Stimulated activated CD8-positive, alpha-beta memory T cell treated with anti-CD3 and anti-CD28 coated beads, Interleukin-7, amount 100 ng/mL, for 1 hour (primary cell): ENCODE measurements at places on chromosomes 3 and 15.

GRCh38 chr15:47862402-47862801, 145.1 kb downstream of the SEMA6D start:
- no peak for DNase-seq

DNA sequence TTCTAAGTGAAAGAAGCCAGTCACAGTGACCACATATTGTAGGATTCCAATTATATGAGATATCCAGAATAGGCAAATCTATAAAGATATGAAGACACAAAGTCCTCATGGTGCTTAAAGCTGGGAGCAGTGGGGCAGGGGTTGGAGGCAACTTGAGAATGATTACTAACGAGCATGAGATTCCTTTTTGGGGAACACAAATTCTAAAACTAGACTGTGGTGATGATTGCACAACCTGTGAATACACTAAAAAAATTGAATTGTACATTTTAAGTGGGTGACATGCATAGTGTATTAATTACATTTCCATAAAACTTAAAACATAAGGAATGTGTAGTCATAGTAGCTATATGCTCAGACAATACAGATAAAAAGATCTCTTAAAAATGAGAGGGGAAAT, 103.2 kb downstream of the DPH6 start:
- no peak for DNase-seq

GRCh38 chr3:96931119-96931862, 116.9 kb downstream of the EPHA6 start:
- DNase-seq = no peak

DNA sequence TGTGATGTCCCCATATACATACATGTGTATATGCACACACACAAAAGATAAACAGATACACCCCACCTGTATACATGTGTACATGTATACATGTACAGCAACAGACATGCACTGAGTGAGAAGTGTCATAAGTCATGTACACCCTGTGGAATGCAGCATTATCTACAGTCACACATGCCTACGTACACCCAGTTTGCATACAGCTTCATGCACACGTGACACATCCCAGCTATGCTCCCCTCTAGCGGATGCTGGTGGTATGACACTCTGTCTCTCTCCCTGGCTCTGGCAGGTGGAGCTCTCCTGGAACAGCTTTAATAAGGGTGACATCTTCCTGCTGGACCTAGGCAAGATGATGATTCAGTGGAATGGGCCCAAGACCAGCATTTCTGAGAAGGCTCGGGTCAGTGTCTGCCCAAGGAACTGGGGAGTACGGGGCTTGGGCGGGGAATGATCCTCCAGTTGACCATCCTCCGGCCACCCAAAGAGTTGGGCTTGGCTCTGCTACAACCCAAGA, 6.3 kb downstream of the VILL start:
- peak; percentile 50 for DNase-seq

GRCh38 chr15:48928877-48929538, 34.7 kb downstream of the SHC4 start:
- DNase-seq = no peak

GRCh38 chr3:192183109-192183508, 544.2 kb downstream of the FGF12 start:
- no peak for DNase-seq

- DNase-seq = no peak
Observed at GRCh38 chr15:95259965-95260364, 1028.6 kb downstream of the MCTP2 start.

DNA sequence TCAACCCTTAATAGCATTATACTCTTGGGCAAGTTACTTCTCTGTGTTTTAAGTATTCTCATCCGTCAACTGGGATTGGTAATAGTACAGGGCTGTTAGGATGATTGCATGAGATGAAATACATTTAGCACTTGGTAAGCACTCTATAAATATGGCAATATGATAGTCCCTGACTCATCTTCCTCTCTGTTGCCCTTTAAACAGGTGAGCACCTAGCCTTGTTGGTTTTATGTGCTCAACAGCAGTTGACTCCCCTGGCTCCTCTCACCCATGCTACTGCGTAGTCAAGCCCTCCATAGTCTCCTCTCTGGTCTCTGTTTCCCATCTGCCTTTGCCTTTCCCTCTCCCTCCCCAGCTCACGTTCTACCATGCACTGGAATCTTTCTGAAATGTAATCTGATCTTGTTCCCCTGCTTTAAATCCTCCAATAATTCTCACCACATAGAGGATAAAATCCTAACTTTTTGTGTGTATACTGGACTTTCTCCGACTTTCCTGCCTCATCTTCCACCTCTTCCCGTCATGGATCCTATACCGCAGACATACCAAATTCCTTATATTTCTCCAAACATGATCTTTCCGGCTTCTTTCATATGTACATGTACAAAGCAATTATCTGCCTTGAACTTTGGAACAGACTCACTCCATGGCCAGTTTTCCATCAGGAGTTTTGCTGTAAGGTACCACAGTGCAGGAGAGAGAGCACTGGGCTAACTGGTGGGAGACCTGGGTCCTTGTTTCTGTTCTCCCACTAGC, 42.3 kb downstream of the FSD2 start:
- DNase-seq = no peak

DNA sequence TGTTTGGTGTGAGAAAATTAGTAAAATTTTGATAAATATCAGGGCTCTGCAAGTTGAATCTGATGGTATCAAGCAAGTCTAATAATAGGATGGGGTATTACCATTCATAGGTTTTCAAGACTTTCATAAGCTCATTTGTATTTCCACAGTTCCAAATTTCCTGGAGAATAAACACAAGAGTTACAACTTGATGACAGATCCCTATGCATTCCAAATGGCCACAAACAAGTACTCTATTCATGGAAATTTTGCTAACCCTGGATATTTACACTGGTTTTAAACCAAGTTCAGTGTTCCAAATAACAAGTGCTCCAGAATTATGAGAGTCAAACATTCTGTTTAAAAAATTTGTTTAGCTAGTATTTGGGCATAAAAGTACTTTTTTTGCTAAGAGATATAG, 75.0 kb upstream of the CNTN6 start:
- no peak for DNase-seq

GRCh38 chr15:61116825-61117224, 112.3 kb downstream of the RORA start:
- no peak for DNase-seq
